ENCODE measurements at places on chromosomes 13 and 19.

GRCh38 chr19:1357531-1358109, 26.1 kb upstream of the NDUFS7 start:
- peak; percentile 67 for DNase-seq

- DNase-seq: no peak
Measured at GRCh38 chr19:53962887-53963431, at the start of gene CACNG8. TSS of gene CACNG8 (plus strand) at chr19:53962937.

DNA sequence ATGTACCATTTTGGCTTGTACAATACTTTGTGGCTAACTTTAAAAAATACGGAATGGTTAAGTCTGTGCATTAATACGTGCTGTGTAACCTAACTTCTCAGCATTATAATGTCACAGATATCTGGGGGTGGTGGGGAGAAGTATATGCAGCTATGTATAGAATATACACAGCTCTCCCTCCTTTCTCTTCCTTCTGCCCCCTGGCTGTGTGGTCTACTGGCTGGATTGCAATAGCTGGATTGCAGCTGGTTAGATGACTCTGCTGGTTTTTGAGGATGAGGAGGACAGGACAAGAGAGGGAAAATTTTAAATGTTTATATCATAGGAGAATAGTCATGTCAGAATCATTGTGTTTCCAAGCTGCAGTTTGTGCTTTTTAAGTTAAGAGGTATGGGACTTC, 9.7 kb downstream of the RNASEH2B start:
- no peak for DNase-seq

- no peak for DNase-seq
Measured at GRCh38 chr19:33241530-33242101, 16.0 kb upstream of the SLC7A10 start.
